ENCODE measurements at places on chromosomes 1 and 21.

DNA sequence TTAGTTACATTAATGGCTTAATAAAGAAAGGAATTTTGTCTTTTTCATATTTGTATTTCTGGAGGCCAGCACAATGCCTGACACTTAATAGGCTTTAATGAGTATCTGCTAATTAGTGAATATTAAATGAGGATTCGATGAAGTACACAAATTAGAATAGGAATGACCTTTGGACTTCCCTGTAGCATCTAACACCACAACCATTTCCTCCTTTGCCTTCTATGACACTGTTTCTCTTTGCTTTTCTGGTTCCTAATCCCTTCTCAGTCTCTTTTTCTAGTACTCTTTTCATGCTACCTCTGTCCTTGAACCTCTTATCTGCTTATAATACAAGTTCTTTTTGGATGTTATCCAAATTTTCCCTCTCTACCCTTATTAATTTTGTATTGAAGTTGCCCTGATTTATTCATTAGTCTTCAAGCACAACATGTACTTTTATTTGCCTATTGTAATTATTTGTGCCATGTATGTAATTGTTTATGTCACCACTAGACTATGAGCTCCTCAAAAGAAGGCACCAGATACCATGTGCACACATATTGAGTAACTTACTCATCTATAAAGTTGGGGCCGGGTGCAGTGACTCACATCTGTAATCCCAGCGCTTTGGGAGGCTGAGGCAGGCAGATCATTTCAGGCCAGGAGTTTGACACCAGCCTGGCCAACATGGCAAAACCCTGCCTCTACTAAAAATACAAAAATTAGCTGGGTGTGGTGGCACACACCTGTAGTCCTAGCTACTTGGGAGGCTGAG lies 23.8 kb downstream of the RPS27 start:
- no peak for DNase-seq
- H3K4me1 ChIP-seq, result no peaks in the 10 kb centered on the region
- H3K27ac ChIP-seq, result no peak overlapping the region

DNA sequence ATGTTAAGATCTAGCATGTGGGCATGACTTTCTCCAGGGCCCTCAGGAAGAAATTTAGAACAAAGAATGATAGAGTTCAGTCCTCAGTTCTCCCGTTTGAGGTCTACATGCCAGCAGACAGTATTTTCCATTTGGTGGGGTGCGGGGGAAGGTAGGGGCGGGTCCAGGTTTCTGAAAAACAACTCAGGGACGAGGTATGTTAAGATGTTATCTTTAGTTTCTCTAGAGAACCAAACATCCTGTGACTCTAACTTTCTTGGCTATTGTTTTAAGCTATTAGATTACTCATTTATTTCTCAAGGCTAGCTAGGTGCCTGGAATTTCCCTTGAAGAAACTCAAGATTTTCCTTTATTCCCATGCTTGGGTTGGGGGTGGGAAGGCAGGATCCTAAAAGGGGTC lies 42.3 kb upstream of the SYT14 start:
- 0 out of 2 replicates have a peak, but pooled peaks cover 5% of the 10 kb centered on the region for H3K27me3 ChIP-seq
- no peak overlapping the region for H3K27ac ChIP-seq
- no peak for DNase-seq
- H3K4me3 ChIP-seq, result no peak overlapping the region
- no peaks in the 10 kb centered on the region for H3K36me3 ChIP-seq
- H3K4me1 ChIP-seq, result no peaks in the 10 kb centered on the region

DNA sequence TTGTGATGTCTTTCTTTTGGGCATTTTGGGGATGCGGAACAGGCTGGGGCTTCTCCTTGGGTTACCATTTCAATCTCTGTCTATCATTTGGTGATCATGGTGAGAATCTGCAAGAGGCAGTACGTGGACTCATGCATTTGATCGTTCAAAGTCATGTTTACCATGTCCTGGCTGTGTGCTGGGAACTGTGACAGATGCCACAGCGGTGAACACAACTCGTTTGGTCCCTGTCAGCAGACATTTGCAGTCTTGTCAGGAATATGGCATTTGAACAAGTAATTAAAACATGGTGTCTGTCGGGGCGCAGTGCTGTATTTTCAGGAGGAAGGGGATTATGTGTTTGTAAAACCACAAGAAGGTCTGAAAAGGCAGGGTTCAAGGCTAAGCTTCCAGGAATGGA lies 103.3 kb upstream of the IGSF21 start:
- no peaks in the 10 kb centered on the region for H3K4me1 ChIP-seq
- no peaks in the 10 kb centered on the region for H3K36me3 ChIP-seq
- H3K27me3 ChIP-seq, result peaks cover 3% of the 10 kb centered on the region
- H3K27ac ChIP-seq, result no peak overlapping the region
- H3K4me3 ChIP-seq, result no peak overlapping the region

DNA sequence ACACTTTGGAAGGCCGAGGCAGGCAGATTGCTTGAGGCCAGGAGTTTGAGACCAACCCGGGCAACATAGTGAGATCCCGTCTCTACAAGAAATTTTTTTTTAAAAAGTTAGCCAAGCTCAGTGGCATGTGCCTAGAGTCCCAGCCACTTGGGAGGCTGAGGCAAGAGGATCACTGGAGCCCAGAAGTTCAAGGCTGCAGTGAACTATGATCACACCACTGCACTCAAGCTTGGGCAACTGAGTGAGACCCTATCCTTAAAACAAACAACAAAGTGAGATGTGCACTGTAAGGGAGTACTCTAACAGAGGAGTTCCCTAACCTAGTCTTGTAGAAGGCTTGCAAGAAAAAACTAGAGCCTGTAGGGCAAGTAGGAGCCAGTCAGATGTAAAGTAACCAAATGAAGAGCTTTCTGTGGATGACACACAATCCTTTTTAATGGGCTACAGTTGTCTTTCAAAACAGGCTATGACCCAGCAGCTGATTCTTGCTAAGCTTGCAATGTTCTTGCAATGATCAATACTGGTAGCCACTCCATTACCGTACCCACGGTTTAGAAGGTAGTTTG lies 38.0 kb upstream of the SRP9 start:
- no peaks in the 10 kb centered on the region for H3K36me3 ChIP-seq
- H3K27me3 ChIP-seq, result no peaks in the 10 kb centered on the region

GRCh38 chr1:43293896-43294760 lies 6.7 kb upstream of the TIE1 start:
- no peak overlapping the region for H3K27ac ChIP-seq
- no peaks in the 10 kb centered on the region for H3K36me3 ChIP-seq
- H3K27me3 ChIP-seq, result peaks cover 5% of the 10 kb centered on the region
- peaks cover 7% of the 10 kb centered on the region for H3K4me1 ChIP-seq
- no peak for DNase-seq
- no peak overlapping the region for H3K4me3 ChIP-seq

All from SJCRH30 (cell line).